Activated naive CD4-positive, alpha-beta T cell treated with anti-CD3 and anti-CD28 coated beads, Interleukin-2, amount 50 U/mL, for 72 hours (primary cell): ENCODE measurements at places on chromosomes 1 and 21. TPM values are rescaled to one million over a fixed set of nuclear protein-coding genes. Genes with fewer than 3 reads are reported as not detected.

Gene RPTN
- not detected for total RNA-seq

DNA sequence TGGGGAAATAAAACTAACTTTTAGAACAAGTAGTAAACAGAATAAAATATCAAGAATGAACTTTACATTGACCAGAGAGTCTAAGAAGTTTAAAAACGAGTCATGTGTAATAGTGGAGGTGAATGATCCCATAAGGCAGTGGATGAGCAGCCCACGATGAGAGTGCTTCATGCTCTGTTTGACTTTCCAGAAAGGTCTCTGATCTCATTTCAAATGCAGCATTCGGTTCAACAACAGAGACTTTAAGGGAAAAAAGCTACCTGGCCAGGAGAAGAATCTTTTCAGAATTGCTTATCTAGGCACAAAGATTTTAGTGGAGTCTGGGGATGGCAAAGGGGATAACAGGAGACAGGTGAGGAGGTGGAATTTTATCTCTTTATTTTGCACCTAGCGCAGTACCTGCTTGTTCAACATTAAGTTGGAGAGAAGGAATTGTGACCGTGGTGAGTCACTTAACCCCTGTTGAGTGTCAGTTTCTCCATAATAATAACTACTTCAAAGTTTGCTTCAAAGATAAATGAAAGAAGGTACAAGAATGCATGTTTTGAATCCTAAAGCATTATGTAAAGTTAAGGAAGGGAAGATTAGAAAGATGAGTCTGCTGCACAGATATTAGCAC is 94.9 kb upstream of the KIF26B start:
- DNase-seq, result no peak

GRCh38 chr1:218496561-218496960 is 151.4 kb downstream of the TGFB2 start:
- no peak for DNase-seq

DNA sequence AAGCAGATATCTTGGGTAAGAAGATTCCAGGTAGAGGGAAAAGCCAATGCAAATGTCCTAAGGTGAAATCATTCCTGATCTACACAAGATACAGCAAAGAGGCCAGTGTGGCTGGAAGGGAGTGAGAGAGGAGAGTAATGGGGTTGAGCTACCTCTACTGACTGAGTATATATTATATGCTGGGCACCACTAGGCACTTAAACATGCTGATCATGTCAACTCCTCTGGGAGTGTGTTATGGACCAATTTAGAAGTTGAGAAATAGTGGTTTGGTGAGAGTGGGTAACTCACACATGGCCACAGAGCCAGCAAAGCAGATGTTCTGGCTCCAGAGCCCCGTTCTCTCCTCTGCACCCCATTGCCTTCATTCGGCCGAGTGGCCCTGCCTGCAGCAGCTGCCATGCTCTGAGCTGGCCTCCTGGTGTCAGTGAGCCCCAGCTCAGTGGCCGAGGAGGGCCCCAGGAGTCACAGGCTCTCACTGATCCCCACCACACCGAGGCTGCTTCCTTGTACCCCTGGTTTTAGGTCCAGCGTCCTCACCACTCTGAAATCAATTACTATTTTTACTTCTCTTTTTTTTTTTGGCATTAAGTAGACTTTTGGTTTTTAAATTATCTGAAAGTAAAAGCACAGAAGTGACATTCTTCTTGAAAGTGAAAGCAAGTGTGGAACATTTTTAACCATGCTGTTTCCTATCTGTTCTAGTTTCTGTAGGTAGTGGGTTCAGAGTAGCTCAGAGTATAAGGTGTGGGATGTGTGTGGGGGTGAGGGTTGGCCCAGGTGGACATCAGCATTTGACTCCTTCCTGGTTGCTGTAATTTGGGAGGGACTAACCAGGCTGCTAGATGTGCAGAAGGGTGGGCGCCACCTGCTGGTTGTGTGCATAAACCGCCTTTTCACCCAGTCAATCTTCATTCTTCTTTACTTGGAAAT is 45.8 kb upstream of the CRNN start:
- DNase-seq, result peak; percentile 73

GRCh38 chr1:42680921-42681683 is 1.1 kb upstream of the YBX1 start:
- no peak for DNase-seq

DNA sequence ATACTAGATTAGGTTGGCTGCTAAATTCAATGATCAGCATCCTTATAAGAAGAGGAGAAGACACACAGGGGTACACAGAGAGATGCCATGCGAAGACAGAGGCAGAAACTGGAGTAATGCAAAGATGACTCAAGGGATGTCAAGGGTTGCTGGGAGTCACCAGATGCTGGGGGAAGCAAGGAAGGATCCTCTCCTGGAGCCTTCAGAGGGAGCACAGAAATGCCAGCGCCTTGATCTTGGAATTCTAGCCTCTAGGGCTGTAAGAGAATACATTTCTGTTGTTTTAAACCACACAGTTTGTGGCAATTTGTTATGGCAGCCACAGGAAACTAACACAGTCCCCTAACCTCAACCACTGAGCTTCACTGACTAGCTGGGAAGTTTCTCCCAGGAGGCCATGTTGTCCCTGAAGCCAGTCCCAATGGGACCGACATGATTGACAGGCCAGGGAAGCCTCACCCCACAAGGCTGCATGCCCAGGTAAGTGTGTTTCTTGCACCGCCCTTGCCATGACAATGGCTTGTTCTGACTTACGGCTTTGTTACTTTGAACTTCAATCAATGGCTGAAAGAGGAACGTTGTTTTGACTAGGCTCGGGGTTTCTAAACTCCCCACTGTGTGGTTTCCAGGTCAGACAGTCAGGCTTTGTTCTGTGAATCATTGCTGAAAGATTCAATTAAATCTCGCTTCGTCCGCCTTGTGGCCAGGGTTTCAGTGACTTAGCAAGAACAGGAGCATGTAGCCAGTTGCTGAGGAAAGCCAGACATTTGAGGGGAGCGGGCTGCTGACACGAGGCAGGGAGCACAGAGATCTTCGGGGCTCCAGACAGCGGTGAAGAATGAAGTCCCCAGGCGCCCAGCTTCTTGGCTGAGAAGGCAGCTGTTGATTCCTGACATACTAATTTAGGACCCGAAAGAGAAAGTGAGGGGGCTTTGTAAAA is 62.3 kb downstream of the RUNX1 start:
- DNase-seq, result peak; percentile 88

Gene FBXO44
- 27.3 TPM for total RNA-seq

DNA sequence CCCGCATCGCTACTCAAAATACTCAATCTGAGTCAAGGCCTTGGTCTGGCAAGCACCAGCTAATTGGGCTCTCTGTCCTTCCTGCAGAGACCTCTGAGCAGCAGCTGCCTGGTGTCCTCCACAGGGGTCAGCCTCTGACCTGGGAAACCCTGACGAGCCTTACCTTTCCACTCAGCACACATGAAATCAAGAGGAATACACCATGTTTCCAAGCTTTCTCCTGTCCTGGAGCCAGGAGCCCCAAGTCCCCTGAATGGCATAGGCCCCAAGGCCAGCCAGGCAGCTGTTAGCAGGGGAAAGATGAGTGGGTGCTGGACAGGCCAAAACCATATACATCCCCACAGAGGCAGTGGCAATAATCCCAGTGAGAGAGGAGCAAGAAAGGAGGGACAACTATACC is 27.2 kb upstream of the TSPEAR start:
- no peak for DNase-seq

GRCh38 chr1:12617901-12618660 is at the start of gene DHRS3:
TSS of gene DHRS3 (minus strand) at chr1:12618210. CDS start at chr1:12617348, 862 bp downstream.
- peak; percentile 74 for DNase-seq

GRCh38 chr1:41578712-41579335 is 94.3 kb upstream of the EDN2 start:
- no peak for DNase-seq

Gene OR2T29
- not detected for total RNA-seq

GRCh38 chr21:33690874-33691273 is 48.6 kb downstream of the ITSN1 start:
- DNase-seq, result no peak

DNA sequence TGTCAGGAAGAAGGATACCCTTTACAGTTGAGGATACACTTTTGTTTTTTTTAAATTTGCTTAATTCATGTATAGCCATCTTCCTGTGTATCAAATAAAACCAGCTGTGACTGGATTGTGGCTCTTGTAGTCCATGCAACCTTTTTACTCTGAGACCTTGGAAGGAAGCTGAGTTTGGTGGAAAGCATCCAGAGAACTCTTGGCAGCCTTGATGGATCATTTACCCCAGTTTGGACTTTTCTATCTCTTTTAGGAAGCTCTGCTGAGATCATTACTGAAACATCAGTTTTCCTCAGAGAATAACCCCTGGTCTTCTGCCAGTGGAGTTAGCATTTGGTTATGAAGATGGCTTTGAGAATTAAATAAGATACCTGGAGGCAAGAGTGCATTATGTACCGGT is 21.2 kb upstream of the APOBEC4 start:
- no peak for DNase-seq

DNA sequence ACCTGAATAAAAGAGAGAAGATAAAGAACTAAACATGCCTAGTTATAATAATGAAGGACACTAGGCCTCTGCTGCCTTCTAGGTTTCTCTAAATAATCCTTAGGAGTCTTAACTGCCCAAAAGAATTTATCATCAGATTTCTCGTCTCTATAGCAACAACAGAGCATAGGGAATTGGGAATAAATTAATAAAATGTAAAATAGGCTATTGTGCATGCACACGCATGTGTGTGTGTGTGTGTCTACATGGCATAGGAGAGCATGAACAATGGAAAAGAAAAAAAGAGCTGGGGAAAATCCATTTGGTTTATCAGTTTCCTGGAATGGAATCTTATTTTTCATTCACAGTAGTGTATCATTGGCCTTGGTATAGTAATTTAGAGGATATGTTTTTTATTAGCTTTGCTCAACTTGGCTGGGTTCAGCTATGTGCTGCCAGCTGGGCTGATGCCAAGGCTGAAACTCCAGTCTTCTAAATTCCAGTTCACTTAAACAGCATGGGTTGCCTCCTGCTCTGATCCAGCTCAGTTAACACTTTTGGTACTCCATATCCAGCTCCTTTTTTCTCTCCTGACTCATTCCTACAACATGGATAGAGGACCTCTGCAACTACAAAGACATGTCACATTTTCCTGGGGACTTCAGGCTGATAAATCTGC is 80.6 kb upstream of the SLFNL1 start:
- no peak for DNase-seq

DNA sequence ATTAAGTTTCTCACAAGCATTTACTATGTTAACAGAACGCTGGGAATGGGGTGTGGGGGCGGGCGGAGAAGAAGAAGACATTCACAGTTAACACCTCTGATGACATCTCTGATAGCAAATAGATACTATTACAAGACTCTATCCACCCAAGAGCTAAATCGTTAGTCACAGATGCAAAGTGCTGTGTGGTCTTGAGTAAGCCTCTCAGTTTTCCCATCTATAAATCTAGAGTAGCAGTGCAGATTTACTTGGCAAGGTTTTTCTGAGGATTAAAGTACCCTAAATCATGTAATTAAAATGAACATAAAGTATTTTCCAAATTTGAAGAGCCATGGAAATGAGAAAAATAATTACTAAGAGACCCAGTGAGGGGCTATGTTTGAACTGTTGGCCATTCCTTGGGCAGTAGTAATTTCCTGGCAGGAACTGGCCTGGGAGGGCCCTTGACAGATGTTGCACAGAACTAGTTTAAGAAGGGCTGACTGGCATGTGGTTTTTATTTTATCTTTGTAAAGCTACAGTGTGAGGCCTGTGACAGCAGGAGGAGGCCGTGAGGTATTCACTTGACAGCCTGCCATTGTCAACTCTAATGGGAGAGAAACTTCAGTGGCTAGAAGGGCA is 58.7 kb upstream of the APOBEC4 start:
- no peak for DNase-seq

Gene CR1L
- not detected for total RNA-seq

DNA sequence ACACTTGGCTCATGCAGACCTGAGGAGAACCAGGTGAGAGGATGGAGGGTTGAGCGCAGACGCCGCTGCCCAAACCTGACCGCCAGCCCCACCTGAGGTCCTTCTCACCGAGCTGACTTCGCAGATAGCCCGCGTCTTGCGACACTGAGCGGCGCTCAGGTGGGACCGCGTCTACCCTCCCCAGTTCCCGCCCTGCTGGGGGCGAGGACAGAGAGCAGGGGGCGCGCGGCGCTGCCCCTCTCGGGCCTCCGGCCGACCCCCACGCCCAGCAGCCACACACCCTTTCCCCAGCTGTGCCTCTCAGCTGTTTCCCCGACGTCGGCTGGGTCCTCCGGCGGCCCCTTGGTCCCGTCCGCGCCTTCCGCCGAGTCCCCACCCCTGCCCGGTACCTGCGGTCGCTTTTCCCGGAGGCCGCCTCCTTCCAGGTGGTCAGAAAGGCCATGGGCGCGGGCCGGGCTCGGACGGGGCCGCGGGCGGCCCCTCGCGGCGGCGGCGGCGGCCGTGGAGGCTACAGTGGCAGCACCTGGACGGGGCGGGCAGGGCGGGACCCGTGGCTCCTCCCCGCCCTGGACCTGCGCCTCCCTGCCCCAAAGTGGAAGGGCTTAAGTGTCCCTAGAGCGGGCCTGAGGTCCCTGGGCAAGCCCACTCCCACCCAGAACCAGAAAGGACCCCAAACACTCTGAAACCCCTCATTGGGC is 14.4 kb upstream of the TTC39A start:
- DNase-seq, result no peak

DNA sequence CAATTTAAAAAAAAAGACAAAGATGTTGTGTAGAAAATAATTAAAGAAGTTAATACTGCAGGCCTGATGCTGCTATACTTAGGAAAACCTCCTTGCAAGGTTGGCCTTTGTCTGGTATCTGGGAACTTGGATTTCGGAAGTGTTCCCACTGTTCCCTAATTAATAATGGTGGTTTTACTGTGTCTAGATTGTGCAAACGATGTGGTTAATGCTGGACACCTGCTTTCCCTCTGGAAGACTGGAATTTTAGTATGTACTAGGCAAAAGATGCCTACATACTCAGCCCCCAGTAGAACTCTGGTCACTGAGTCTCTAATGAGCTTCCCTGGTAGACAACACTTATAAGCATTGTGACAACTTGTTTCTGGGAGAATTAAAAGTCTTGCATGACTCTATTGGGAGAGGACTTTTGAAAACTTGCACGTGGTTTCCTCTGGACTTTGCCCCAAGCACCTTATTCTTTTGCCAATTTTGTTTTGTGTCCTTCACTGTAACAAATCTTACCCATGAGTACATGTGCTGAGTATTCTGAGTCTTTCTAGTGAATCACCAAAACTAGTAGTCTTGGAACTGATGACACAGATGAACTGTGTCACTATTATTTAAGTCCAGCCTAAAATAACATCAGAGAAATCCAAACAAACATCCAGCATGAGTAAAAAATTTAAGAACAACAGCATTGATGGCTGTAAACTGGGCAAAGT is 40.4 kb downstream of the LIN9 start:
- DNase-seq, result no peak

GRCh38 chr1:222927031-222927430 is 112.2 kb downstream of the DISP1 start:
- no peak for DNase-seq

Gene NR0B2
- not detected for total RNA-seq

DNA sequence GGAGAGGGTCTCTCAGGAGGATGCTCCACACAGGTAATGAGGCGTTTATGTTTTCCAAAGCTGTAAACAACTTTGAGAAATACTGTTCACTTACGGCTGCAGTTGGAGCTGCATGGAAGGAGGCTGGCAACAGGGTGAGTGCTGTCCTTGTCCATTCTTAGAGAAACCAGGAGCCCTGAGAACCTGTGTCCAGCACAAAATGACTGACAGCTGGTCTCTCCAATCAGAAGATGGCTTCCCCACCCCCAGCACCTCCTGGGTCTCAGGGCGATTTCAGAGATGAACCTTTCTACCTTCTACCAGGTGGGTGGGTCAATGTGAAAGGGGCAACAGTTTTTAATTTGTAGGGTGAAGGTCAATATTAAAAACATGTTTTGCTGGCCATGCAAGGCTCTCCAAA is 353.6 kb downstream of the NPHP4 start:
- no peak for DNase-seq
